Effector memory CD4-positive, alpha-beta T cell (primary cell): ENCODE measurements at places on chromosomes 16 and 17.

- no peak for DNase-seq
Measured at GRCh38 chr16:66256919-66257318, 109.6 kb upstream of the CDH5 start.

DNA sequence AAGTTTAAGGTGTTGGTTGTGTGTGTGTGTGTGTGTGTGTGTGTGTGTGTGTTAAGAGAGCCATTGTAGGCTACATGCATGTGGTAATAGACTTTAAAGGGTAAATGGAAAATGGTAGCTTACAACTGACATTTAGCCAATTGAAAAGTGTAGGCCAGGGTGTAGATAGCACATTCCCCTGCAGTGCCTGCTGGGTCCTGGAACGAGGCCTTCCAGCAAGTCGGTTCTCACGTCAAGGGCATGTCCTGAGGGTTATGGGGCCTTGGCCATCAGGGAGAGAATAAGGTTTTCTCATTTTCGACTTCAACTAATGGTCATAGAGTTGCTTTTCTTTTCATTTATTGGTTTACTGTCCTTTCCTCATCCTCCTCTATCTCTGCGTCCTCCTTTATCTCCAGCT lies 65.1 kb downstream of the RPTOR start:
- no peak for DNase-seq

- DNase-seq, result no peak
Measured at GRCh38 chr16:30416047-30416603, 8.7 kb downstream of the ZNF771 start.

- DNase-seq, result no peak
Measured at GRCh38 chr16:16063683-16064082, 114.3 kb downstream of the ABCC1 start.

GRCh38 chr16:3095869-3096268 lies 3.2 kb downstream of the ZSCAN10 start:
- peak; percentile 47 for DNase-seq

DNA sequence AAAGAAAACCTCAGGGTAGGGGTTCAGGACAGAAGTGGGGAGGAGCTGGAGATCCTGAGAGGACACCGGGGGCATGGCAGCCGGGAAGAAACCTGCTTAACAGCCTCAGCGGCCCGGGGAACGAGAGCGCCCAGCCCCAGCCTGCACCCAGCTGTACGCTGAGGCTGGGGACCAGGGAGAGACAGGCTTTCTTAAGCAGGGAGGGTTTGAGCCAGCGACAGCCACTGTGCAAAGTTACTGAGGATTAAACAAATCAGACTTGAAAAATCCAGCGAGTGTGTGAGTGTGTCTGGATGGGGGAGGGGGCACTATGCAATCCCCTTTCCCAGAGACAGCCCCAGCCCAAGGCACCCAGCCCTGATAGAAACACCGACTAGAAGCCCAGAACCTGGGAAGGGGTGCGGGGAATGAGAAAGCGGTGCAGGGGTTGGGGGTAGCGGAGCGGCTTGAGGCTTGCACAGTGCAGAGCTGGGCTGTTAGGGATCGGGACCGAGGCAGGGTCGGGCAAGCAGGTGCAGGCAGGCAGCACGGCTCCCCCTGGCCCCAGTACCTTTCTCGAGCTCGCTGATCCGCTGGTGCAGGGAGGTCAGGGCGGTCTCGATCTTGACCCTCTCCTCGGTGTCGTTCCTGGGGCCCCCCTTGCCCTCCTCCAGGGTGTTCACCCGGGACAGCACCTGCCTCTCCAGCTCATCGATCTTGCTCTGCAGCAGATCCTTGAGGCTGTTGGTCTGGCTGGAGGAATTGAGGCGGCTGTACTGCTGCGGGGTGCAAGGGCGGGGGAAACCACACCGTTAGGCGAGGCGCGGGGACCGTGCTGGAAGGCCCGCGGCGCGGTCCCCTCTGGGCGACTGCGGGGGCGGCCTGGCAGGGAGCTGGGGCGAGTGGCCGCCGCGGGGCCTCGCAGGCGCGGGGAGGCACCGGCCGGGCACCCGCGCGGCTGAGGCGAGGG lies 1.2 kb downstream of the NPTX1 start:
- DNase-seq, result no peak

- DNase-seq, result no peak
Measured at GRCh38 chr17:63426917-63427308, 19.2 kb downstream of the CYB561 start.
